ENCODE measurements at places on chromosomes 5 and 9. TPM values are rescaled to one million over a fixed set of nuclear protein-coding genes. Genes with fewer than 3 reads are reported as not detected.

DNA sequence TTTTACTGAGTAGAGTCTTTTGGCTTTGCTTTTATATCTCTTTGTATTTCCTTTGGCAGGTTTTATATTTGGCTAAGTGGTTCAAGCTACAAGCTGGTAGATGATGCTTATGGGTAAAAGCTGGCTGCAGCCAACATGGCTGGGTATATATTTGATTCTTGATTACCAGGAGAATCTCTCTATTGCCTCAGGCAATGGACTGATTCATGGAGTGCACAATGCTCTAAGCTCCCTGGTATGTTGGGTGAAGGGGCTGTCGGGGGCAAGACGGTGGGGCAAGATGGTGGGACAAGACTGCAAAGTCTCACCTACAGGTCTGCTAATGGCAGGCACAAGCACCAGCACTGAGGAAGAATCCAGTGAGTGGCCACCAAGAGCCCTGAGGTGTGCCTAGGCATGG lies 366.6 kb downstream of the DMAC1 start:
- no peak for DNase-seq

- no peak for DNase-seq
These were observed 881 bp upstream of the B4GALT1 start for GRCh38 chr9:33167972-33168461.

- DNase-seq = no peak
These were observed 3.3 kb upstream of the OCLN start for GRCh38 chr5:69489246-69489645.

GRCh38 chr5:170720179-170720578 lies 63.3 kb upstream of the GABRP start:
- DNase-seq = no peak

DNA sequence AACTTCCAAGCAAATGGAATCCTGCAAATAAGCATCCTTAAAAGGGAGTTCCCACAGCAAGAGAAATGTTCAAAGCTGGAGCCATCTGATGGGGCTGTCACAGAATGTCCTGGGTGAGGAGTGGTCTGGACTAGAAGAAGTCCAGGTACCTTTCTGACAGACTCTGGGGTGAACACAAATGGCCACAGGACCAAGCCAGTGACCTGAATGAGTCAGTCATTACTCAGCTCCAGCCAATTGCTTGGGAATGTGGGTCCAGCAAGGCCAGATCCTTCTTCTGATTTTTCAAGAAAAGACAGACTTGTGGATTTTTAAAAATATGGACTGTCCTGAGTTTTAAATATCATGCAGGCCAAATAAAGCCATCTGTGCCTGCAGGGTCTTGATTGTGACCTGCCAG lies 30.1 kb downstream of the GALNT10 start:
- no peak for DNase-seq

GRCh38 chr5:73448463-73449136 lies at the start of gene FOXD1:
Gene FOXD1 (minus strand): TSS chr5:73448777. CDS start chr5:73448362, 415 bp downstream.
- no peak for DNase-seq

DNA sequence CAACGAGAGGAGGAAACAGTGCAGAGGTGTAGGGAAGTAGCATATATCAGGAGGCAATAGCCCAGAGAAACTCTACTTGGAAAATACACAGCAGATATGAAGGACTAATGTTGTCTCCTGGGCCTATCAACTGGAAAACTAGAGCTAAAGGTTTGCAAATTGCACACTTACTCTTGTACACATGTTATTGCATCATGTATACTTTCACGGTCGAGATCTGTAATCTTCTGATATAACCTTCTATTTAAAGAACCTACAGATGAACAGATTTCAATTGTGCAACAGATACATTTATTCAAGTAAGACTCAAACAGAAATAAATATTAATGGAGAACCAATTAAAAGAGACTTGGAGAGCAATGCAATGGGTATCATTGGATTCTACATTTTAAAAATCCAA lies 256.3 kb upstream of the TMEM161B start:
- no peak for DNase-seq

DNA sequence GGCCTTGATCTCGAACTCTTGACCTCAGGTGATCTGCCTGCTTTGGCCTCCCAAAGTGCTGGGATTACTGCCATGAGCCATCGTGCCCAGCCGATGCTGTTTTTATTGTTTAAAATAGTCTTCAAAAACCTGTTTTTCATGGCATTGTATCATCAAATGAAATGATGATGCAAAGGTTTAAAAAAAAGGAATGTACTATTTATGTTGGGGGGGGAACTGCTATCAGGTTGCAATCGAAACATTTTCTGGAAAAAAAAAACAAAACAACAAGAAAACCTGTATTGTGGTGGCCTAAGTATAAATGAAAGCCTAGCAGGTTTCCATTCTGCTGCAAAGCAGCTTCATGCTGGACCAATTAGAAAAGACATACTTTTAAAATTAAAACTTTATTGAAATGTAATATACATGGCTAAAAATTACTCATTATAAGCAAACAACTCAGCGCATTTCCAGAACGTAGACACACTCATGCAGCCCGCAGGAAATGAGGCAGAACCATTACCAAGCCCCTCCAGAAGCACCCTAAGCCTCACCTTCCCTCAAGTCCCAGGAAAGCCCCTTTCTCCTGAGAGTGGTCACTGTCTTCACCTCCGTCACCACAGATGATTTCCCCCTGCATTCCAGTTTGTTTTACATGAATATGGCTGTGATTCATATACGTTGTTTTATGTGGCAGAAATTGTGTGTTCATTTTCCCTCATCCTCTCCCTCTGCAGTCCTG lies 19.0 kb downstream of the GPR107 start:
- no peak for DNase-seq

GRCh38 chr5:147464211-147464610 lies 45.7 kb downstream of the DPYSL3 start:
- no peak for DNase-seq

GRCh38 chr9:121021301-121021700 lies 28.8 kb downstream of the C5 start:
- no peak for DNase-seq

DNA sequence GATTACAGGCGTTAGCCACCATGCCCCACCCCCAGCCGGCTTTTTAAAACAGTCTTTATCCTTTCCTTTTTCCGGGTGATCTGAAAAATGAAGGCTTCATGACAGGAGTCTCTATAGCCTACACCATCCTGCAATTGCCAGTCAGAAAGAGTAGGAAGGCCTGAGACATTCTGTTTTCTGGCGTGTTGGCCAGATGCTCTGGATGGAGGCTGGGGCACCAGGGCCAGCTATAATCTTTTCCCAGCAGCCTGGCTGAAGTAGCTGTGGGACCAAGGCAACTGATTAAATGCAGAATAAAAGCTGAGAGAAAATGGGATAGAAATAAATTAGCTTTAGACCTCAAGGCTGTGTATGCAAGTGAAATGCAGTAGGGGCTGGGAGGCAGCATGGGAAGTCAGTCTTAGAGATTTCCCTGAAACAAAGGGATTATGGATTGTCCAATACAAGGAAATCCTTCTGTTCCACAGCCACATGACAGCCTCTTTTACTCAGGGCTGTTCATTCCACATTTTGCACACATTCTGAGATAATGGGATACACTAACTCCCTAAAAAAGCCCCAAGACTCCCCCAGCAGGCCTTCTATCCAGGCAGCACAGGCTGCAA lies 116.0 kb upstream of the LRRTM2 start:
- no peak for DNase-seq

DNA sequence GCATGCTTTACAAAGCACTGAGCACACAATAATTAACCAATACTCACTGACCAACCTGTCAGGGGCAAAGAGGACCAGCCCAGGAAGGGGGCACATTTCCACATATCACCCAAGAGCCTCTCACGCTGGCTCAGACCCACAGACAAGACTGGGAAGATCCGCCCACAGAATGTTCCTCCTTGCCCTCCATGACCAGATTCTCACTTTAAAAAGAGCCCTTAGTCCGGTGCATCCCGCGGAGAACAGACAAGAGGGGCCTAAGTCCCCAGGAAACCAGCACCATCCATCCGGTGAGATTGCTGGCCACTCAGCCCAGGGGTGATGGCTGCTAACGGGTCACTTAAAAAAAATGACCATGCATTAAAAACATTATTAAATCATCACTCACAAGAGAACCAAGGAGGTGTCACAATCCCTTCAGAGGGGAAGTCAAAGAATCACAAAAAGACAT lies 32.9 kb downstream of the SEMA4D start:
- DNase-seq = no peak

DNA sequence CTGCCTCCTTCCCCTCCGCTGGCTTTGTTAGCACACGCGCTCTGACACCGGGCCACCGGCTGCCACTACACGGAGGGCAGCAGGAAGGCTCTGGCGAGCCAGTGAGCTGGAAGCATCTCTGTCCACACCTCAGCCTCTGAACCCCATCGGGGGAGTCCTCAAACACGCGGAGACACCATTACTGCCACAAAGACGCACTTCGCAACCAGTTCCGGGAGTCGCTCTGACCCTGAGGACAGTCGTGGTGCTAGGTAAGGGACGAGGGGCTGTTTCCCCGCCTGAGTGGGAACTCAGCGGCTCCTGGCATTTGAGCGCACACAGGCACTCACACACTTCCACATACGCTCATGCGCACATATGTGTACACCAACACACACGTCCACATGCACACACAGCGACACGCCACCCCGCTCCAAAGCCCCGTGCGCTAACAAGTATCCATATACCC lies 160.0 kb downstream of the C9orf152 start:
- no peak for DNase-seq

The LEAP2 gene
- 12.5 TPM for polyA plus RNA-seq

The SLC4A9 gene
- polyA plus RNA-seq = 13.8 TPM

The BHMT2 gene
- polyA plus RNA-seq = 57.7 TPM

The DPYSL3 gene
- 44.8 TPM for polyA plus RNA-seq

The ACER2 gene
- polyA plus RNA-seq = 21.2 TPM

The CD72 gene
- 3.3 TPM for polyA plus RNA-seq

The CDHR2 gene
- polyA plus RNA-seq = 23.2 TPM

All from left renal pelvis (tissue), 4 donors.